ENCODE measurements at places on chromosomes 4 and X. TPM values are rescaled to one million over a fixed set of nuclear protein-coding genes. Genes with fewer than 3 reads are reported as not detected.

The IL2RG gene
- total RNA-seq: 447 TPM

GRCh38 chr4:113982181-113982580 lies 2.7 kb upstream of the ARSJ start:
- peaks cover 35% of the 10 kb centered on the region for H3K27me3 ChIP-seq
- no peak overlapping the region for H3K27ac ChIP-seq
- DNase-seq: no peak

DNA sequence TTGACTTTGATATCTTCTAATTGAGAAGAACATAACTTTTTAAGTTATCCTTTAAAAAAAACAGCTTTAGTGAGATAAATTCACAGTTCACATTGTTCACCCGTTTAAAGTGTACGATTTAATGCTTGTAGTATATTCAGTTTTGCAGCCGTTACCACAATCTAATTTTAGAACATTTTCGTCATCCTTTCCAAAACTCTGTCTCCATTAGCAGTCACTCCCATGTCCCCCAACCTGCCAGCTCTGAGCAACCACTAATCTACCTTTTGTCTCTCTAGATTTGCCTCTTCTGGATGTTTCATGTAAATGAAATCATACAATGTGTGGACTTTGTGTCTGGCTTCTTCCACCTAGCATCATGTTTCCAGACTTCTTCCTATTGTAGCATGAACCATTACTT lies 38.6 kb downstream of the CLCN4 start:
- H3K27me3 ChIP-seq: peaks cover 5% of the 10 kb centered on the region
- DNase-seq: no peak
- H3K36me3 ChIP-seq: no peaks in the 10 kb centered on the region
- no peak overlapping the region for H3K4me3 ChIP-seq
- no peak overlapping the region for H3K27ac ChIP-seq

- H3K27me3 ChIP-seq: no peaks in the 10 kb centered on the region
- no peak overlapping the region for H3K4me3 ChIP-seq
- no peak overlapping the region for H3K27ac ChIP-seq
- peaks cover 44% of the 10 kb centered on the region for H3K36me3 ChIP-seq
- DNase-seq: no peak
Observed at GRCh38 chr4:6851962-6852361, 57.7 kb upstream of the TBC1D14 start.

- no peaks in the 10 kb centered on the region for H3K27me3 ChIP-seq
- H3K4me3 ChIP-seq: peak overlapping the region; percentile 82
- peaks cover 28% of the 10 kb centered on the region for H3K4me1 ChIP-seq
Observed at GRCh38 chrX:80810365-80810978, 795 bp upstream of the BRWD3 start.

The BMP3 gene
- total RNA-seq: not detected

- H3K27me3 ChIP-seq: peaks cover 3% of the 10 kb centered on the region
- DNase-seq: no peak
- no peak overlapping the region for H3K4me3 ChIP-seq
- peaks cover 14% of the 10 kb centered on the region for H3K4me1 ChIP-seq
- H3K36me3 ChIP-seq: no peaks in the 10 kb centered on the region
- no peak overlapping the region for H3K27ac ChIP-seq
Observed at GRCh38 chr4:74631338-74631737, 163.0 kb downstream of the BTC start.

- H3K4me1 ChIP-seq: no peaks in the 10 kb centered on the region
- H3K27ac ChIP-seq: no peak overlapping the region
- no peaks in the 10 kb centered on the region for H3K36me3 ChIP-seq
- H3K27me3 ChIP-seq: no peaks in the 10 kb centered on the region
- H3K4me3 ChIP-seq: no peak overlapping the region
Observed at GRCh38 chr4:95466791-95467190, 82.0 kb downstream of the UNC5C start.

The TGIF2LX gene
- not detected for total RNA-seq

The PNMA6A gene
- 0.15 TPM for total RNA-seq

DNA sequence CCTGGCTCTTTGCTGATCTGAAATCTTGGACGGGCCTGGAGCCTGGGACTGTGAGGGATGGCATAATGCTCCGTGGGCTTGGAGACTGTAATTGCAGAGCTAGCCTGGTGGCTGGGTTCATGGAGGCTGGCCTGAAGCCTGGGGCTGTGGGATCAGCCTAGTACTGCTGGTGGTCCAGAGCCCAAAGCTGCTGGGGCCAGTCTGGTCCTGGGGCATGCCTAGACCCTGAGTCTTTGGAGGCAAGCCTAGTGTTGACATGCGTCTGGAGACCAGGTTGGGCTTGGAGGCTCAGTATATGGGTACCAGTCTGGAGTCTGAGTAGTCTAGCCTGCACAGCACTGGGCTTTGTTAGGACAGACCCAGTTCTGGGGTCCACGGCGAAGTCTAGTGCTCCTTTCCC lies 172.0 kb upstream of the ZC4H2 start:
- H3K27ac ChIP-seq: no peak overlapping the region
- H3K4me3 ChIP-seq: no peak overlapping the region
- H3K27me3 ChIP-seq: no peaks in the 10 kb centered on the region

- H3K36me3 ChIP-seq: no peaks in the 10 kb centered on the region
- H3K4me3 ChIP-seq: no peak overlapping the region
- no peak for DNase-seq
Observed at GRCh38 chrX:138345801-138346200, 365.7 kb downstream of the FGF13 start.

The KLHL8 gene
- 10.5 TPM for total RNA-seq

The CNGA1 gene
- not detected for total RNA-seq

The XAGE1B gene
- not detected for total RNA-seq

- no peak for DNase-seq
- no peak overlapping the region for H3K4me3 ChIP-seq
- H3K27ac ChIP-seq: no peak overlapping the region
- peaks cover 26% of the 10 kb centered on the region for H3K36me3 ChIP-seq
Observed at GRCh38 chr4:109592367-109592766, 32.3 kb downstream of the MCUB start.

GRCh38 chr4:91280551-91281290 lies 1023.0 kb upstream of the GRID2 start:
- H3K4me3 ChIP-seq: no peak overlapping the region
- H3K27me3 ChIP-seq: no peaks in the 10 kb centered on the region
- H3K27ac ChIP-seq: no peak overlapping the region
- DNase-seq: no peak
- no peaks in the 10 kb centered on the region for H3K36me3 ChIP-seq

- peaks cover 9% of the 10 kb centered on the region for H3K27me3 ChIP-seq
- H3K4me1 ChIP-seq: no peaks in the 10 kb centered on the region
- H3K27ac ChIP-seq: no peak overlapping the region
- no peaks in the 10 kb centered on the region for H3K36me3 ChIP-seq
Observed at GRCh38 chr4:184120549-184121127, 97.0 kb downstream of the ENPP6 start.

The CXorf49 gene
- not detected for total RNA-seq

GRCh38 chr4:86497131-86497530 lies 97.0 kb upstream of the PTPN13 start:
- no peaks in the 10 kb centered on the region for H3K36me3 ChIP-seq
- H3K4me1 ChIP-seq: peaks cover 13% of the 10 kb centered on the region
- no peak overlapping the region for H3K27ac ChIP-seq
- no peak for DNase-seq

- no peak overlapping the region for H3K4me3 ChIP-seq
- no peak overlapping the region for H3K27ac ChIP-seq
- DNase-seq: no peak
- peaks cover 49% of the 10 kb centered on the region for H3K27me3 ChIP-seq
- no peaks in the 10 kb centered on the region for H3K36me3 ChIP-seq
Observed at GRCh38 chr4:20255251-20255586, 3.5 kb downstream of the SLIT2 start.

- H3K36me3 ChIP-seq: no peaks in the 10 kb centered on the region
- H3K4me3 ChIP-seq: no peak overlapping the region
- H3K27ac ChIP-seq: no peak overlapping the region
- H3K27me3 ChIP-seq: no peaks in the 10 kb centered on the region
Observed at GRCh38 chr4:166153548-166153947, 280.5 kb downstream of the TLL1 start.

GRCh38 chr4:26885912-26886274 lies 25.3 kb downstream of the STIM2 start:
- peak overlapping the region; percentile 94 for H3K27ac ChIP-seq
- H3K4me1 ChIP-seq: peaks cover 75% of the 10 kb centered on the region
- no peaks in the 10 kb centered on the region for H3K27me3 ChIP-seq
- DNase-seq: peak; percentile 74
- peak overlapping the region; percentile 68 for H3K4me3 ChIP-seq
- peaks cover 30% of the 10 kb centered on the region for H3K36me3 ChIP-seq

DNA sequence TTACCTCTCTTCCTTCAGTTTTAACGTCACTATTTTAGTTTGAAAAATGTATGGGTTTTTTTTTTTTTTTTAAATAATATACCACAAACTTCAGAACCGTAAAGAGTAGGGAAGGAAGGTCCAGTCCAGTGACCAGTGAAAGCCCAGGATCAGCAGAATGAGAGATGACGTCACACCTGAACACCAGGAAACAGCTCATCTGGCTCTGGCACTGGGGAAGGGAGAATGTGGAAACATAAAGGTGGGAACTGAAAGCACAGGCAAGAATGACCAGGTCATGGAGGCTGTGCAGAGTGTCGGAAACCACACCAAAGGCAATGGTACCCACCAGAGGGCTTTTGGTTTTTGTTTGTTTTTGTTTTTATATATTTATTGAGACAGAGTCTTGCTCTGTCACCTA lies 141.2 kb downstream of the DHX15 start:
- no peak for DNase-seq
- no peaks in the 10 kb centered on the region for H3K4me1 ChIP-seq
- H3K27me3 ChIP-seq: peaks cover 8% of the 10 kb centered on the region
- no peak overlapping the region for H3K4me3 ChIP-seq

Measured in activated CD4-positive, alpha-beta T cell treated with anti-CD3 and anti-CD28 coated beads, Interleukin-2, amount 10 ng/mL, durations not matched to agents 7 days and 5 days (primary cell).